Renal pelvis (tissue), 12 donors: ENCODE measurements at places on chromosomes 12 and 14. TPM values are rescaled to one million over a fixed set of nuclear protein-coding genes. Genes with fewer than 3 reads are reported as not detected.

KLHDC1 gene
- polyA plus RNA-seq = 6.2 TPM

TEX22 gene
- polyA plus RNA-seq = 2.6 TPM

MYH6 gene
- 0.16 TPM for polyA plus RNA-seq

NTS gene
- 6.7 TPM for polyA plus RNA-seq

LRTM2 gene
- 0.67 TPM for polyA plus RNA-seq

RNASE7 gene
- 0.83 TPM for polyA plus RNA-seq

DNA sequence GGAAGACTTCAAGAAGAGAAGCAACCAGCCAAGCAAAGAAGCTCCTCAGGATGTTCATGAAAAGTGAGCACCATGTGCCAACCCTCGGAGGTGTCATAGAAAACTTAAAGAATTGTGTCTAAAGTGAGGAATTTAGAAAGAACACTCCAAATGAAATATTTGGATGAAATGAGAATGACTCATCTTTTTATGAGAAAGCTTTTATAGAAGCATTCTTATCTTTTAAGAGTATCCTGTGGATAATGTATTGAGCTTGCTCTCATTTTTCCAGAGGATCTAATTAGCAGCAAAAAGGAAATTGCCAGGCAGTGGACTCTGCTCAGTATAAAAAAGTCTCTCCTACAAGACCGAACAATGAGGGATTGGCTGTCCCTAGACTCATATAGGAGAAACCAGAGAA lies 454.9 kb downstream of the LRIG3 start:
- DNase-seq = no peak

GRCh38 chr12:58247633-58248032 lies 306.3 kb downstream of the ATP23 start:
- no peak for DNase-seq

DNA sequence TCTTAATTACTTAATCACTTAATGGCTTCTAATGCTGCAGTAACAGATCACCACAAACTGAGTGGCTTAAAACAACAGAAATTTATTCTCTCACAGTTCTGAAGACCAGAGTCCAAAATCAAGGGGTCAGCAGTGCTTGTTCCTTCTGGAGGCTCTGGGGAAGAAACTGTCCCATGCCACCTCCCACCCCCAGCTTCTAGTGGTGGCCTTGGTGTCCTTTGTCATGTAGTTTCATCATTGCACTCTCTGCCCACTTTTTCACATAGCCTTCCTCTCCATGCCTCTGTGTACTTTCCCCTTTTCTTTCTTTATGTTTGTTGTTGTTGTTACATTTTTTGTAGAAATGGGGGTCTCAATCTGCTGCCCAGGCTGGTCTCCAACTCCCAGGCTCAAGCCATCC lies 16.1 kb upstream of the UBC start:
- DNase-seq = no peak

- no peak for DNase-seq
Measured at GRCh38 chr12:2301531-2302461, 249.0 kb downstream of the CACNA1C start.

- DNase-seq = peak; percentile 26
Measured at GRCh38 chr14:53432378-53432802, 279.3 kb upstream of the DDHD1 start.

DNA sequence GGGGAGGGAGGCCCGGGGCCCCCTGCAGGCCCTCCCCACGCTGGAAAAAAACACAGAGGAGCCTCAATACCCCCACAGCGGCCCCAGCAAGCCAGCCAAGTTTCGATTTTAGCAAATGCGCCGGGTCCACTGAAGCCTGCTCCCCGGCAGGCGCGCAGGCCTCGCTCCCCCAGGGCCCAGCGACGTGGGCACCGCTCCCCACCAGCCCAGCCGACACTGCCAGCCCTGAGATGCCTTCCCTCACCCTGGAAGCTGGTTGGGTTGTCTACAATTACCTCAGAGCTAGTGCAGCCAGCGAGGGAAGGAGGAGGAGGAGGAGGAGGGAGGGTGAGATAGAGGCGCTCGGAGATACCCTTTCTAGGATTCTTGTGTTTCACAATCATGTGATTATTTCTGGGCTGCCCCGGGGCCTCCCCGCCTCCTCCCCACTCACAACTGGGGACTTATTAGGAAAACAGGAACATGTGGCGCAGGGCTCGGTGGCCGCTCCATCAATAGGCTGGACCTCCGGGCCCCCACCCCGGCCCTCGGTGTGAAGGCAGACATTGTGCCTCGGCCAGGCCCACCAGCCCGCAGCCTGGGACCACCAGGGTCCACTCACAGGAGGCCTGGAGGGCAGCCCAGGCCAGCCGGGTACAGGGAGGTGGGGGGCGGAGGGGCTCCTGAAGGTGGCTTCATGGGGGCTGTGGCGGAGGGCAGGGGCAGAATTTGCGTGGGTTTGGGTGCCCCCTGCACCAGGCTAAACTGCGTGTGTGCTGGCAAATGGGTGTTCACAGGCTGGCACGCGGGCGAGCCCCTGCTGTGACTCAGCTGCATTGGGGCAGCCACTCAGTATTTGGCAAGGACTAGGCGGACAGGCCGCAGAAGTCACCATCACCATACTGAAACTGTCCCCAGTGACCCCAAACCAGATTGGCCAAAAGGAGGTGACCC lies 109.9 kb downstream of the NCOR2 start:
- DNase-seq = peak; percentile 61

GRCh38 chr12:64088431-64089349 lies 133.4 kb downstream of the KICS2 start:
- peak; percentile 38 for DNase-seq

DNA sequence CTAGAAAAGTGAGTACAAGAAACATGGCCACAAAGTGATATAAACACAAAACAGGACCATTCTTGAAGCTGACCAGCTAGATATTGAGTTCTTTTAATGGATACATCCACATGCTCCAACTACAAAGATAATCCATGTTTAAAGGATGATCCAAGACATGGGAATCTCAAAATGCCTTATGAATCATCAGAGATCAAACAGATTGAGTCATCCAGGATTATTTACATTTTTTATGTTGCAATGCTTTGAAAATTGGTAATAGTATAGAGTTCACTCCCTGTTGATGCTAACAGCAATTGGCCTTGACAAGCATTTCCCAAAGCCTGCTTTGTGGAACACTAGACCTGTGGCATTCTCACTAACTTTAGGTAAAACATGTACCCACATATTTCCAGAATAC lies 293.0 kb upstream of the TBX3 start:
- DNase-seq = no peak

DNA sequence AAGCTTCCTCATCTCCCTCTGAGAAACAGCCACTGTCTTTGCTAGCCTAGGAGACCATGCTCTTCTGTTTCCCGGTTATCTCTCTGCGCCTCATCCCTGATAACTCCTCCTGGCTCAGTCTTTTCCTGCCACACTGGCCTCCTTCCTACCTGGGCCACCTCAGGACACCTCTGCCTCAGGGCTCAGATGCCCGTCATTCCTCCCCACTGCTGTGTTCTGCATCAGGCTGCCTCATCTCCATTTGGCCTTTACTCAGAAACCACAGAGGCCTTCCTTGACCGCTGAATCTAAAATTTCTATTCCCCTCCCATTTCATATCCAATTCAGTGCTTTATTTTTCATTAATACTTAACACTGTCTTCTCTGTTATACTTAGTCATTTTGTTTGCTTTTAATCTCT lies 311.0 kb upstream of the RGS6 start:
- no peak for DNase-seq

DNA sequence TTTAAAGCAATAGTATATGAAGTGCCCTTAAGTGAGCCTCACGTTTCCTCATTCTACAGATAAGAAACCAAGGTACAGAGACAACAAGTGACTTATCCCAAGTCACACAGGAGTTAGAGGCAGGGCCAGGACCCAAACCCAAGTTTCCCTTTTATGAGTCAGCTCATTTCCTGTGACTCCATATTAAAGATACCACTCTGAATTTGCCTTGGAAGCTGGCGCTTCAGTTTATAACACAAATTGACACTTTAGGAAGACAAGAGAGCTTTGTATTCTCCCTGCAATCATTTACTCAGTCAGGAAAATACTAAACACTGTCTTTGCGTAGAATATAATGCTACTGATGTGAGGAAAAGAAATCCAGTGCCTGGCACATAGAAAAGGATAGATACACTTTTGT lies 43.2 kb downstream of the MYBPC1 start:
- DNase-seq = no peak
